ENCODE measurements at places on chromosomes 2 and 18. TPM values are rescaled to one million over a fixed set of nuclear protein-coding genes. Genes with fewer than 3 reads are reported as not detected.
A peak's percentile ranks its signal among the peaks of the same experiment; 100 is the strongest.

DNA sequence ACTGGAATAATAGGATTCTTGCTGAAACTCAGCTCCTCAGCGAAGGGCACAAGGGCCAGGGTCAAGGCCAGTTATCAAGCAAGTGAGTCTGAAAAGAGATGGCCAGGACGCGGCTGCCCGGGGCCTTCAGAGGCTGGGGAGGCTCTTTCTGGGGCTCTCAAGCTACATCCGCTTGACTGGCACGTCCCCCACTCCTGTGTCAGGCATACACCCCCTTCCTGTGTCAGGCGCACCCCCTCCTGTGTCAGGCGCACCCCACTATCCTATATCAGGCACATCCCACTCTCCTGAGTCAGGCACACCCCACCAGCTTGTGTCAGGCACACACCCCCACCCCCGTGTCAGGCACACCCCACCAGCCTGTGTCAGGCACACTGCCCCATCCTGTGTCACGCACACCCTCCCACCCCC lies 91.8 kb downstream of the TPO start:
- DNase-seq, result no peak

The KCNK3 gene
- total RNA-seq, result 4.5 TPM

The ATG9A gene
- 79.4 TPM for total RNA-seq

- no peak for DNase-seq
These were observed 187.6 kb downstream of the ARHGAP28 start for GRCh38 chr18:6917072-6917471.

The CNDP2 gene
- 66.4 TPM for total RNA-seq

The FAM124B gene
- total RNA-seq, result 1.9 TPM

The CCT4 gene
- 105 TPM for total RNA-seq

- DNase-seq, result no peak
These were observed 188.4 kb upstream of the TPO start for GRCh38 chr2:1224901-1225300.

GRCh38 chr2:88117973-88118372 lies 9.9 kb downstream of the FABP1 start:
- no peak for DNase-seq

The FAM228A gene
- 0.22 TPM for total RNA-seq

DNA sequence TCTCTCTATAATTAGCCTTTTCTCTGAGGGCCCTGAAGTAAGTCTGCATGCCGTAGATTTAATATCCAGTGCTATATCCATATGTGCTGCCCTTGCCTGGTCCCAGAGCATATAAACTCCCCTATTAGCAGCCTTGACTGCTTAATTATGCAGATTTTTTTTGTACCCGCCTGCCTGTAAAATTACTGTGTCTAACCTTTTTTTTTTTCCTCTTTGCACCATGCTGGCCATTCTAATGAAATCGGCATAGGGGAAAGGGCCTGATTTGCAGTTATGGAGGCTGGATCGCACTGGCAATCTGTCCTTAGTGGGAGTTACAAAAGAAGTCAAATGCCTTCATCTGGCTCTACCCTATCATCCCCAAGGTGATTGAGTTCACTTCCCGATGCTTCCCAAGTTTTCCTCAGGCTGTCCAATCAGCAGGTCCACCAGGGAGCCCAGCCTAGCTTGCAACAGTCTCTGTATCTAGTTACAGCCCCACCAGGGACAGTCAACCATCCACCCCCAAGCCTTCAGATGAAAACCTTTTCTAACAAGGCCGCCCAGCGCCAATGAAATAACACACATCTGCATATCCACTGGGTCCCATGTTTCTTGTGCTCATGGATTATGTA lies 239.0 kb downstream of the ZNF521 start:
- DNase-seq, result no peak

DNA sequence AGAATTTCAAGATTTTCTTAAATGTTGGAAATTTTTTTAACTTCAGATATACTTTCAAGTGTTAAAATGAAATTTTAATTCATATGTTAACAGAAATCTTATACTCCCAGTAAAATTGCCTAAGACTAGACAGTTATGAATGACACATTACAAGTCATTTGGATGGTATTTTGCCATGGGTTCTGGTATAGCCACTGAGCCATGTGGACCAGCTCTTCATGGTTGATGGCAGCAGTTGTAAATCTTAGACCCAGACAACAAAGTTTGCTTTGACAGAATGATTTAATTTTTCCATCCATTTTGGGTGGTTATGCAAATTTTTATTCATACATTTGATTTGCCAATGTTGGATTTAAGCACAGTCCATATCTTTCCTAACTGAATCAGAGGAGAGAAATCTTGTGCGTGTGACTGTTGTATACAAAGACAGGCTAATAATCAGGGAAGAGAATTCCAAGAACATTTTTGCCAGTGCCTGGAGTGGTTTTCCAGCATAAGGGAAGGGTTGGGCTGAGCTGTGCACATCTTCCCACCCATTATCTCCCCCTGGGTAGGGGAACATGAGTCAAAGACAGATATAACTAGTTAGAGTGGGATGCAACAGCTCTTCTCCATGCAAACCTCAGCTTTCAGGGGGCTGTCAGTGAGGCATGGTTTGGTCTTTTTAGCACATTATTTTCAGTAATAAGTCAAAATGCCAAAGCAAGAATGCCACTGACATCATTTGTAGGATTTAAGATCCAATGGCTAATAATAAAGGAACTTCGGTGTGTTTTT lies 28.1 kb upstream of the INPP4A start:
- no peak for DNase-seq

GRCh38 chr2:181680937-181681811 lies 857 bp upstream of the NEUROD1 start:
- DNase-seq, result no peak

The SLC30A3 gene
- total RNA-seq, result 10.1 TPM

DNA sequence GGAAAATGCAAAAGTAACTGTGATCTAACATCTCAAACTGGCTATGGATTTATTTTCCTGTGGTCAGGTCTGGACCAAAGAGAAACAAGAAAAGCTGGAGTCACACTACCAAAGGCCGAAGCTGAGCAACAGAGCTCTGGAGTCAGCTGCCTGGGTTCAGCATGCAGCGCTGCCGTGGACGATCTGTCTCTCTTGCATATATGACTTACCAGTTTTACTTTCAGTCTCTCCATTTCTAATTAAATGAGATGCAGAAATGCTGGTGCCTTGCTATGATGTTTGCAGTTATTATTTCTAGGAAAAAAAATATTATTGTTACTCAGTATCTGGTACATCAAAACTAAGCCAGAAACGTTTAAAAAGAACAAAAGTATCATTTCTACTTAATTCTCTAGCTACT lies 813.2 kb downstream of the RNF144A start:
- no peak for DNase-seq

The SPC25 gene
- 0.60 TPM for total RNA-seq

The PTRHD1 gene
- 33.4 TPM for total RNA-seq

The TTN gene
- total RNA-seq, result 3,032 TPM

- no peak for DNase-seq
These were observed 678 bp downstream of the PIAS2 start for GRCh38 chr18:46916551-46917107.

The GAD1 gene
- total RNA-seq, result not detected

The DNAJC5G gene
- total RNA-seq, result 1.9 TPM

The DUSP19 gene
- total RNA-seq, result 12.1 TPM

The D2HGDH gene
- total RNA-seq, result 19.6 TPM

The ASB18 gene
- 4.6 TPM for total RNA-seq

GRCh38 chr2:51424418-51424817 lies 392.5 kb upstream of the NRXN1 start:
- DNase-seq, result no peak

The LTBP1 gene
- 90.4 TPM for total RNA-seq

- no peak for DNase-seq
These were observed 128.5 kb upstream of the LGALSL start for GRCh38 chr2:64325477-64325851.

DNA sequence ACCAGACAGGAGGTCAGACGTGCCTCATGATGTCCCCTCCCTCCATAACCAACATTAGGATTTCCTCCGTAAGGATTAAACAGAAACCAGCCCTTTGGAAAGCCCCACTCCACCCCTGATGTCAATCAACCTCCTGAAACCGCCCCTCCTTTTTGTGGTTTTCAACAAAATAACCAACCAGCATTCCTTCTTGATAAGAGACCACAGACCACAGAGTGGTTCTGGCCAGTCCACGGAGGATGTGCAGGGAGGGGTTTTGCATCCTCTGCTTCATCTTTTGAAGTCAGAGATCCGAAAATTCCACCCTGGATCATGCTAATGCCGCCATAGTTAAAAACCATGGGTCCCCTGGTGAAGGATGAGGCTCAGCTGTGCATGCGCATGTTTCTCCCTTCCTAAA lies 180.0 kb upstream of the CCDC150 start:
- no peak for DNase-seq

The OTOS gene
- total RNA-seq, result not detected

GRCh38 chr2:171566057-171566456 lies 43.8 kb downstream of the CYBRD1 start:
- no peak for DNase-seq

The SCN9A gene
- 1.8 TPM for total RNA-seq

- DNase-seq, result no peak
These were observed 148.3 kb downstream of the LAMA3 start for GRCh38 chr18:23837591-23837990.

The PARD3B gene
- 7.8 TPM for total RNA-seq

The NPPC gene
- 16.1 TPM for total RNA-seq

The USP34 gene
- total RNA-seq, result 45.7 TPM

GRCh38 chr2:65807942-65808341 lies 375.5 kb upstream of the SPRED2 start:
- no peak for DNase-seq

The WDSUB1 gene
- 10.1 TPM for total RNA-seq

- no peak for DNase-seq
These were observed 21.8 kb downstream of the NDUFB3 start for GRCh38 chr2:201093573-201093972.

- DNase-seq, result no peak
These were observed 21.9 kb downstream of the FER1L5 start for GRCh38 chr2:96664366-96664925.

The TCF23 gene
- 0.16 TPM for total RNA-seq

- DNase-seq, result peak; percentile 86
These were observed 68.5 kb upstream of the STK17B start for GRCh38 chr2:196239622-196240587.

GRCh38 chr2:77434880-77435279 lies 87.3 kb downstream of the LRRTM4 start:
- no peak for DNase-seq

Data from Right ventricle myocardium inferior (tissue), 1 donor.